ENCODE measurements at places on chromosomes 12 and 14. TPM values are rescaled to one million over a fixed set of nuclear protein-coding genes. Genes with fewer than 3 reads are reported as not detected.

DNA sequence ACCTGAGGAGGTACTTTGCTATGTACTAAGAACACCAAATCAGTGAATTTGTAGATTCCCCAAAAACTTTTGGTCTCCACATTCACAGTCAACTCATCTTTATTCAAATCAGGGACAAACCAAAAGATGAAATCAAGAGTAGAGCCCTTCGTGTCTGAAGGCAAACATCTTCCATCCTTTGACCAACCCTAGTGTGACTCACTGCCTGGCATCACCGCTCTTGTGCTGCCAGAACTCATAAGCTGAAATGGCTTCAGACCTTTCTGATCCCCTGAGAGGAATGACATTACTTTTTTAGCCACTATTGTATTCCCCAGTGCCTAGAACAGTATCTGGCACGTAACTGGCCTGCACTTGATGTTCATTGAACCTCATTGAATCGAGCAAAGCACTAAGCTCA, 50.1 kb downstream of the GOLGA5 start:
- no peak for DNase-seq

Gene ZDHHC22
- total RNA-seq, result not detected

- DNase-seq, result no peak
Observed at GRCh38 chr14:106491851-106492250, 965.5 kb downstream of the TMEM121 start.

Gene KRT71
- not detected for total RNA-seq

GRCh38 chr12:6536894-6537579, 2.7 kb downstream of the GAPDH start:
- DNase-seq, result no peak

GRCh38 chr14:92185559-92185958, 63.8 kb downstream of the CPSF2 start:
- no peak for DNase-seq

- DNase-seq, result no peak
Observed at GRCh38 chr14:62796431-62796830, 248.8 kb downstream of the KCNH5 start.

DNA sequence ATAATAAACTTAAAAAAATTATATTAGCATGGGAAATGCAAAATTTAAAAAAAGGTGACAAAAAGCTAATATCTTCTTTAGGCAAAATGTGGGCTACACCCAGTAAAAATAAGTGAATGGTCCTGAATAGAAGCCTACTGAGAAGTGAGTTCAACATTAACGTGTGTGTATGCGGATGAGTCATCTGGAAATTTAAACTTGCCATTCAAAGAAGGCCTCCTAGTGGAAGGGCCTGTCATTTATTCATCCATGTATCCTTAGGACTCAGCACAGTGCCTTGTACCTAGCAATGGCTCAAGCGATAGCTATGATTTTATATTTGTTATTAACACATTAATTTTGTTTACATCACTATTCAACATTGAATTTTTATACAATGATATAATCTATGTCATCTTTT, 226.2 kb downstream of the NUBPL start:
- DNase-seq, result no peak

DNA sequence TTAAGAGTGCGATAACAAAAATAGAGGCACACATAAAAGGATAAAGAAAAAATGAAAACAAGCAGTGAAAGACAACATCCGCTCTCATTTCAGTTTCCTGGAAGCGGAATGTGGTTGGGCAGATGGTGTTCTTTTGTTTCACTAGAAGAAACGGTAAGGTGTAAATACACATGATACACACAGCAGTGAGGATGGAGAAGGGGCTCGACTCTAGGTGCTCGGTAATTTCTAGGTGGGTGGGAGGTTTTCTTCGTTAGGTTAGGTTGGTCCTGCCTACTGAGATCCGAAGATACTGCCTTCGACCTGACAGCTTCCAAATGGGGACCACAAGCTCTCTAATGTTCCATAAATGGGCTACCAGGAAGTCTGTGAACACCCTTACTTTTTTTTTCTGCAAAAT, 1082.5 kb downstream of the BCL11B start:
- no peak for DNase-seq

DNA sequence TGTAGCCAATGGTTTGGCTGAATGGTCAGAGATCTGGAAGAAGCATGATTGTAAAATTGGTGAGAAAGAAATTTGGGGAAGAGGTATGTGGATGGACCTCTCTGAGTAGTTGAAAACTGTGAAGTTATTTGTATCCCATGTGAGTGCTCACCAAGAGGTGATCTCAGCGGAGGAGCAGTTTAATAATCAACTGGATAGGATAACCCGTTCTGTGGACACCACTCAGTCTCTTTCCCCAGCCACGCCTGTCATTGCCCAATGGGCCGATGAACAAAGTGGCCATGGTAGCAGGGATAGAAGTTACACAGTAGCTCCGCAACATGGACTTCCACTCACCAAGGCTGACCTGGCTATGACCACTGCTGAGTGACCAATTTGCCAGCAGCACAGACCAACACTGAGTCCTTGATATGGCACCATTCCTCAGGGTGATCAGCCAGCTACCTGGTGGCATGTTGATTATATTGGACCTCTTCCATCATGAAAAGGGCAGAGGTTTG, 257.4 kb upstream of the ATXN7L3B start:
- no peak for DNase-seq

GRCh38 chr14:74698465-74698864, 14.4 kb downstream of the AREL1 start:
- no peak for DNase-seq

DNA sequence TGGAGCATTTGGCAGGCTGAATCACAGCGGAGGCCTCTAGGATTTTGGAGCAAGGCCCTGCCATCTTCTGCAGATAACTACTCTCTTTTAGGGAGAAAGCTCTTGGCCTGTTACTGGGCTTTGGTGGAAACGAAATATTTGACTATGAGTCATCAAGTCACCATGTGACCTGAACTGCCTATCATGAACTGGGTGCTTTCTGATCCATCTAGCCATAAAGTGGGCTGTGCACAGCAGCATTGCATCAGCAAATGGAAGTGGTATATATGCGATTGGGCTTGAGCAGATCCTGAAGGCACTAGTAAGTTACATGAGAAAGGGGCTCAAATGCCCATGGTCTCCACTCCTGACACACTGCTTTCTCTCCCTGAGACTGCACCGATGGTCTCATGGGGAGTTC, 21.1 kb downstream of the GYS2 start:
- DNase-seq, result no peak

DNA sequence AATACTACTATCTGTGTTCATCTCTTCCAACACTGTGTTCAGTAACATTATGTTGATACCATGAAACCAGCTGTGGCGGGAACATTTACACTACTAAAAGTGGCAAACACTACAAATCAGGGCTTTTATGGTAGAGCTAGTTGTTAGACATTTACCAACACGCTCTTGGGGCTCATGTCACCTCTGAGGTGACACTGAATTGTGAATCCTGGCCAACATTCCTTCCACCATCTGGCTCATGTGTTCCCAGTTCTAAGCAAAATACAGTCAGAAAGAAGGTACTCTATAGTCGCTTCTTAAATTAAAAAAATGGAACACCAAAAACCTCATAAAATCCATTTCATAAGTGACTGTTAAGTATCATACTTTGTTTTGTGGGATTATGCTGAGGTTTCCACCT, 436.6 kb downstream of the FUT8 start:
- no peak for DNase-seq

DNA sequence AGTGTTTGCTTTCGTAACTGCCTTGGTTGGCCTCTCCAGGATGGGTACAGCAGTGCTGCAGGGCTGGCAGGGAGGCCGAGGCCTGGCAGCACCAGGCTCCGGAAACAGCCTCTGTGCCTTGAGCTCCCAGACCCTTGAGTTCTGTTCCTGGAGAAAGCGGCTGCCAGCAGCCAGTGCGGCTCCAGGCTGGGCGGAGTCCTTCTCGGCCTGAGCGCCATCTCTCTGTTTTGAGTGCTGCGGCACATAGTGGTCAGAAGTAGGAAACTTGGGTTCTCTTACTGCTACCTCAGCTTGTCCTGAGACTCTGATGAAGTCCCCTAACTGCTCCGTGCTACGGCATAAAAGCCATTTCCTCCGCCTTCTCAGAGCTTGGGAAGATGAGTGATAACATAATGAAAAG, 65.9 kb downstream of the KCNA1 start:
- DNase-seq, result no peak

Gene GLI1
- total RNA-seq, result 3.0 TPM

Gene IGF1
- 18.1 TPM for total RNA-seq

DNA sequence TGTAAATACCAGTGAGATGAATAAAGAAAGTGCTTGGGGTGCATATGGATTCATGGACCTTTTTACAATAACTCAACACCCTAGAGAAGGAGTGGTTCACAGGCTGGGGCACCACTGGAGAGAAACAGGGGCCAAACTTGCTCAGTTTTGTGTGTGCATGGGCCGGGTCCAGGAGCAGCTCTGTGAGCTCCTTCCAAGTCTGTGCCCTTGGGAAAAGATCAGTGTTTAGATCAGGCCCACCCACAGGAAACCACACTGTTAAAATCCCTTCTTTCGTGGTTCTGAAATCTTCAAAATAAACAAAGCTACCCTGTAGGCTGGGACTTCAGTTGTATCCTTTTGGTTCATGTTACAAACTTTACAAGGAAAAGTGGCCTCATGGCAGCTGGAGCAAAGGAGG, 156.1 kb upstream of the TMEM260 start:
- no peak for DNase-seq

- no peak for DNase-seq
Observed at GRCh38 chr14:32593290-32593942, 264.3 kb downstream of the AKAP6 start.

Data from upper lobe of left lung (tissue), 6 donors.